ENCODE measurements at places on chromosomes 16 and 17.
A peak's percentile ranks its signal among the peaks of the same experiment; 100 is the strongest.

DNA sequence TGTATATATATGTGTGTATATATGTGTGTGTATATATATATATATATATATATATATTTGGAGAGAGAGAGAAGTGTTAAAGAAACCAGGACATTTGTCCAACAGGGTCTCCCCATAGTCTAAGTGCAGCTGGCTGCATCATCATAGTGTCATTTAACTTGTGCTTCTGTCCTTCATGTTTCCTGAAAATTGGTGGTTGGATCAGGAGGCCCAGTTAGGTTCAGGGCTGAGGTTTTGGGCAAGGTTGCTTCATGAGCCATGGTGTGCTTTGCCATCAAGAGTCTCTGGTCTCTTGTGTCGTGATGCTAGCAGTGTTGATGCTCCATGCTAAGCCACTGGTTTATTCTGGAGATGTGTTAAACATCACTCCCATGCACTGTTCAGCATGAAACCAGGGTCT, 85.3 kb downstream of the C16orf95 start:
- no peak for DNase-seq

DNA sequence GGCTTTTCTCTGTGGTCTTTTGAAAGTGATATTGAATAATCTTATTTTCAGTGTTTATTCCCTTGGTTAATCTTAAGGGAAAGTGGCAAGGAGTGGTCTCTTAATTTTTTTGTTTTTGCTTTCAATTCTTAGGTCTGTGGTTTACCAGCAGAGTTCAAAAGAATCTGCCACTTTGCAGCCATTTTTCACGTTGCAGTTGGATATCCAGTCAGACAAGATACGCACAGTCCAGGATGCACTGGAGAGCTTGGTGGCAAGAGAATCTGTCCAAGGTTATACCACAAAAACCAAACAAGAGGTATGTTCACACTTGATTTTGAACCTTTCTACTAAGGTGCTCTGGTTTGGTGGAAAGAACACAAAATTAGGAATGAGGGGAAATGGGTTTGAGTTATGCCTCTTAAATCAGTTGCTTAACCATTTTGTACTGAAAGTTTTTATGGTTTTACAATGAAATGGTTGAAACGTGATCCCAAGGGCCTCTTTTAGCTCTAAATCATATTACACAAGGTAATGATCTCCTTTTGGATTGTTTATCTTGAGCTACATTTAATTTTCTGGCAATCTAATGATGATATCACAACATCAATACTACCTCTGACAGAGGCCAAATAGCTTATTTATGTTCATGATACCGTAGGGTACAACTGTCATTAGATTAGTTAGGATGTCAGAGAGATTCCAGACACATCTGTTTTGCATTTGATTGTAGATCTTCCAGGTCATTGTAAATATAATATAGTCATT, 51.6 kb upstream of the CRISPLD2 start:
- no peak for DNase-seq

- DNase-seq = no peak
Measured at GRCh38 chr17:59600169-59600568, 19.5 kb upstream of the CLTC start.

- no peak for DNase-seq
Measured at GRCh38 chr17:61313461-61314326, 85.9 kb upstream of the TBX2 start.

- DNase-seq = no peak
Measured at GRCh38 chr17:231966-232807, 50.7 kb upstream of the DOC2B start.

DNA sequence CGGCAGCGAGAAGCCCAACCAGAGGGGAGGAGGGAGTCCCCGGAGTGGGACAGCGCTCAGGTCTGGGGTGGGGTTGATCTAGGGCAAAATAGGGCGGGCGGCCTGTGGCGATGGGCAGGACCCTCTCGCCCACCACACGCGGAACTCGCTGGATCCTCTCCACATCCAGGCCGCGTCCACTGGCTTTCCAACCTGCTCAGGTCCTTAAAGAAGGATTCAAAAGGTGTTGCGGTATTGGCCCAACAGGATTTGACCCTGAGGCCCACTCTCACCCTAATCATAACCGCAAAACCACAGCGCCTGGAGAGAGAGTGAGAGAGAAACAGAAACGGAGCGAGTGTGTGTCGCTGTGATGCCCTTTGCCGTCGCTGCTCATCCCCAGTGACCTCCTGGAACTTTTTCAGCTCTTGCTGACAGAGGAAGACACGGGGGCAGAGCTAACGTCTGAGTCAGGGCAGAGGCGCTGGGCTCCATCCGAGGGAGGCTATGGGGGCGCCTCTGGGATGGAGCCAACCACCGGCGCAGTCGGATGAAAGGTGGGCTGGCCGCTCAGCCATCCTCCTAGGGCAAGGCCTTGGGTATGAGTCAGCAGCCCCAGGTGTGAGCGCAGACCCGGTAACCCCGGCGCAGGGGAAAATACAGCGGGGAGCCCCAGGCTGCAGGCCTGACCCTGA, 16.7 kb upstream of the OR1F1 start:
- no peak for DNase-seq

DNA sequence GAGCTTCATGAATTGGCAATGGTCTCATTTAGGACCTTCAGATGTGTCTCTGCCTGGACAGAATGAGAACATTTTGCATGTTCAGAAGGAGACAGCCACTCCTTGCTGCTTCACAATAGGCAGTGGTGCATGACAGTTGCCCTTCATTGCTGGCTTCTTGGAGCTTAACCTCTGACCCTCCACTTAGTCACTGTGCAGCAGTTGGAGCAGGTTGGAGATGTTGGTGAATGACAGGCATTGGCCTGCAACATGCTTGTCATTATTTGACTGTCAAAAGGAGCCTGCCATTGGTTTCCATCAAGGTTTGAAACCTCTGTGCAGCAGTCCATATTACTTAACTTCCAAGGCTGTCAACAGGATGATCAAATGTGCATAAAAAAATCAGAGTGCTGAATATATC, 22.7 kb downstream of the FTO start:
- no peak for DNase-seq

DNA sequence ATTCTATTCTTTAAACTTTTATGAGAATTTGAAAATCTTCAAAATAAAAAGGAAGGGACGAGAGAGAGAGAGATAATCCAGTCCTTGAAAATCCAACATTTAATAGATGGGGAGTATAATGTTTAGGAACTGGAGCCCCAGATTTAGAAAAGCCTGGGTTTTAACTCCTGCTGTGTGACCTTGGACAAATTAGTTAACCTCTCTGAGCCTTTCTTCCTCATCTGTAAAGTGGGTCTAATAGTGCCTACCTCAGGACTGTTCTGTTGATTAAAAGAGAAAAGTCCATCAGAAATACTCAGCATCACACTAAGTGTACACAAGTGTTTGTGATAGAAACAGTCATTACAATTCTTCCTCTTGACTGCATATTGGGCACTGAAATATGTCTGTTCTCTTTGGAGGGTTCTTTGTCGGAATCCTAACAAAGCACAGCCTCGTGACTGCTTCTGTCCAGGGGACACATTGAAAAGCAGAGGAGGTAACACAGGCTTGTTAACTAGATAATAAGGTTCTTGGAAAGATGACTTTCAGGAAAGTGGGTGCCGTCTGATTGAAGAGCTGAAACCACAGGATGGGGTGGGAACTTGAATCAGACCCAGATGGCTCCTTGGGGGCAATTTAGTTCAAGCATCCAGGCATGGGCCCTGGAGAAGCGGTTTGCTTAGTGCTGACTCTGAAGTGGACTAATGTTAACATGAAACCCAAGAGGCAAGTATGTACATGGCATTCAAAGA, 128.2 kb downstream of the CLEC16A start:
- DNase-seq = no peak

DNA sequence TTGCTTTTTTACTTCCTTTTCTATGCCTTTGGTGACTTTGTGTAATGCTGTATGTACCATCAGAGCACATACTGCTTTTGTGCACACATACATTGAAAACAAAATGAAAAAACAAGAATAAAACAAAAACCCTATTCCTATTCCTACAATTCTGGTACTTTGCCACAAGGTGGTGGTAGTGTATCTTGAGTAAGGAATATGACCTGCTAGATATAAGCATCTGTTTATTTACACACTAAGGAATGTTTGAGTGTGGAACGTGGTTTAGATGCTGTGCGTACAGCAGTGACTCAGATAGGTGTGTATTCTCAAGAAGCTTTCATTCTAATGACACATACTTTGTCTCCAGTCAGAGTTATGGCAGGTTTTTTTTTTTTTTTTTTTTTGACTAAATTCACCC, 606.2 kb downstream of the WWOX start:
- peak; percentile 6 for DNase-seq

GRCh38 chr16:17294856-17295255, 175.9 kb downstream of the XYLT1 start:
- DNase-seq = no peak

DNA sequence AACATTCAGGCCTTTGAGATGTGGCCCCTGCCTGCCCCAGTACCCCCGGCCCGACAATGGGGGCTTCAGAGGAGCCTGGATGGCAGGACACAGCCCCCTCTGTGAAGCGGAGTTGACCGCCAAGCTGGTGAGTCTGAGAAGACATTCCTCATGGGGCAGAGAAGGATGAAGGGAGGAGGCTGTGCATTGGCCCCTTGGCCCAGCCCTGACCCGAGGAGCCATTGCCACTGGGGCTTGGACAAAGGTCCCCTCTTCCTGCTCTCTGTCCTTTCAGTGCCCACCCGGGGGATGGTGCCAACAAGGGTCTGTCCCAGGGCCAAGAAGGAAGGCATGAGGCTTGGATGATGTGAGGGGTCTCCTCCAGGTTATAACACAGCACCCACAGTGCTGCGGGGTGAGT, 30.9 kb upstream of the PHB1 start:
- DNase-seq = no peak

- DNase-seq = peak; percentile 13
Measured at GRCh38 chr16:456891-457483, 31.5 kb downstream of the RAB11FIP3 start.

DNA sequence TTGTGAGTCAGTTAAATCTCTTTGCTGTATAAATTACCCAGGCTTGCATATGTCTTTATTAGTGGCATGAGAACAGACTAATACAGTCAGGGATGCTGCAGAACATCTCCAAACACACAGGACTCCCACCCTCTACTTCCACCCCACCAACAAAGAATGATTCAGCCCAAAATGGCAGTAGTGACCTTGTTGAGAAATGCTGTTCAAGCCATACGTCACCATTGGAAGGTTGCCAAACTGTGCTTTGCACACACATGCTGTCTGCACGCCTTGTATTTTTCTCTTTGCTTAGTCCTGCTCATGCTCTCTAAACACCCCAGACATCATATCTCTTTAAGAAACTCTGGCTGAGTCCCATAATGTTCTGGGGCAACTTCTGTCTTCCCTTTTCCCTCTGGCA, 589.6 kb downstream of the WWOX start:
- no peak for DNase-seq

- DNase-seq = no peak
Measured at GRCh38 chr17:5883775-5884665, 186.2 kb upstream of the WSCD1 start.

GRCh38 chr16:11727796-11728543, 14.7 kb downstream of the TXNDC11 start:
- DNase-seq = no peak

GRCh38 chr16:3282103-3282729, 1.1 kb upstream of the ZNF263 start:
- DNase-seq = peak; percentile 14

DNA sequence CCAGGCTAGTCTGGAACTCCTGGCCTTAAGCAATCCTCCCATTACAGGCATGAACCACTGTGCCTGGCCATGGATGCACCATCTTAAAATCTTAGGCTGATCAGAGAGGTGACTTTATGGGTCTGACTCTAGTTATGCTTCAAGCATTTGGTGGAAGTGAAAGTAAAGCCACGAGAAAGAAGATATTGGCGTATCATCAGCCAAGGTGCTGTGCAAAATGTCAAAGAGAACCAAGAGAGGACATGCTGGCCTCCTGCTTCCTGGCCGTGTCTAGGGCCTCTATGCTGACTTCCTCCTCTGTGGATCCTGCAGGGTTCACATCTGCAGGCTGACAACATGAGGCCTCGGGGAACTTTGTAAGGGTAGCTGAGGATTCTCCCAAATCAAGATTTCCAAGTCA, 385.2 kb downstream of the MAF start:
- DNase-seq = no peak

DNA sequence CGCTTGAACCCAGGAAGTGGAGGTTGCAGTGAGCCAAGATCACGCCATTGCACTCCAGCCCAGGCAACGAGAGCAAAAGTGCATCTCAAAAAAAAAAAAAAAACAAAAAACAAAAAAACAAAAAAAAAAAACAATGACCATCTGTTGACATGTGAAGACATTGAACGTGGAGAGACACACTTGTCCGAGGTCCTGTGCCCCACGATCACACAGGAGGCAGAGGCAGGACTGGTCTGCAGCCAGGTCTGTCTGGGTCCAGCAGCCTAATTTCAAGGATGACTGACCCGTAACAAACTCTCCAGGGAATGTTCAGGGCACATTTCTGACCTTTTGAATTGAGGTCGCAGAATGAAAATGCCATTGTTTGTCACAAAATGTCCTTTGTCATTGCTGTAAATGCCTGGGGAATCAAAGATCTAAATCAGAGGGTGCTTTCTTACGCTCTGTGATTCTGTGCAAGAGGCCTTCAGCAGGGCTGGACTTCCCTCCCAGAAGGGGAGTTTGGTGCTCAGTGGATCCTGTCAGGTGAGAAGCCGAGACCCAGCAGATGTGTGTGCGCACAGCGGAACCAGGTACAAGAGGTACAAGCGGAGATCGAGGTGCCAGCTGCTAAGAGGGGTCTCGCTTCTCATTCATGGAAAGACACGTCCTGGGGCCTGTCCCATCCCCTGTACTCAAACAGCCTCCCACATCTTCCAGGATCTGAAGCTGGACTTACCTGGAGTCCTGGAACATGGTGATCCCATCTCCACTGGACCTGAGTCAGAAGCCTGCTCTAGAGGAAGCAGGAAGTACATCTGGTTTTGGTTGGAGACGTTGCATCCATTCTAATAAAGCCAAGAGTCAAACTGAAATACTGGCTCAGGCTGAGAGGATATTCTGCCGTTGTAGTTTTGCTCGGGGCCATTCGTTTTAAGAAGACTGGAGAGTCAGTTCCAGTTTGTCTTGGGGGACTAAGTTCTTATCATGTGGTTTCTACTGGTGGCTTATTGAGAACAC, 95.8 kb downstream of the IRF8 start:
- no peak for DNase-seq

- no peak for DNase-seq
Measured at GRCh38 chr16:86494565-86495356, 15.6 kb upstream of the FOXF1 start.

Data from hematopoietic multipotent progenitor cell treated with erythropoietin and hydrocortisone succinate and interleukin-3 and kit ligand, for 17 days (in vitro differentiated cells).